ENCODE measurements at places on chromosomes 1 and 21.

GRCh38 chr1:109912873-109913272 lies 2.2 kb downstream of the CSF1 start:
- no peak for DNase-seq

- DNase-seq, result no peak
Measured at GRCh38 chr1:175887521-175887920, 144.1 kb upstream of the TNR start.

- no peak for DNase-seq
Measured at GRCh38 chr1:211330282-211330936, 3.8 kb downstream of the TRAF5 start.

DNA sequence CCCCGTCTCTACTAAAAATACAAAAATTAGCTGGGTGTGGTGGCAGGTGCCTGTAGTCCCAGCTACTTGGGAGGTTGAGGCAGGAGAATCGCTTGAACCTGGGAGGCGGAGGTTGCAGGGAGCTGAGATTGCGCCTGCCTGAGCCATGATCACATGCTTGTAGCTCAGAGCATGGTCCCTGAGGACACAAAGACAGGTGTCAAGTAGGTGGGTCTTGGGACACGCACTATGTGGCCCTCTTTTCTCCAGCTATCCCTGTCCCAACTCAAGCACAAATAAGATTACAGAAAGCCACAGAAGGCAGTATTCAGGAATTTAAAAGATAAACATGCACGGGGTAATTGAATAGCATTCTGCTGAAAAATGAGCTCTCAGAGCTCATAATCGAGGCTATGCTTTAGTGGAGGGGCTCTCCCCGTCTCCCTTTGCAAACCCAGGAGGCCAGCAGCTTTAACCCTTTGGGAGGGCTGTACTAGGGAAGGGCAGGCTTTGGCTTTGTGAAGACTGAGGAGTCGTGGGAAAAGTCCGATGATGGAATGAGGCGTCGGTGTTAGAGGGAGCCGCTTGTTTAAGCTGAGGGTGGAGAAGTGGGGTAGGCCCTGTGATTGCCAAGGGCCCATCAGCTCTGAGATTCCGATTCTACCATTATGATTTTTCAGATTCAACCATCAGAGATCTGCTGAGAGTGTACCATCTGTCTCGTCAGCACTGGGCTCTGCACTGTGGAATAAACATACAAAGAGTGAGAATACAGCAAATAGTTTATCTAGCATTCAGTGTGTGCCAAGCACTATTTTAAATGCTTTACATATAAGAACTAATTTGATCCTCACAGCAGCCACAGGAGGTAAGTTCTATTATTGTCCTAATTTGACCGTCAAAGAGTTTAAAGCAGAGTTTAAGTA lies 59.7 kb upstream of the CD34 start:
- no peak for DNase-seq

DNA sequence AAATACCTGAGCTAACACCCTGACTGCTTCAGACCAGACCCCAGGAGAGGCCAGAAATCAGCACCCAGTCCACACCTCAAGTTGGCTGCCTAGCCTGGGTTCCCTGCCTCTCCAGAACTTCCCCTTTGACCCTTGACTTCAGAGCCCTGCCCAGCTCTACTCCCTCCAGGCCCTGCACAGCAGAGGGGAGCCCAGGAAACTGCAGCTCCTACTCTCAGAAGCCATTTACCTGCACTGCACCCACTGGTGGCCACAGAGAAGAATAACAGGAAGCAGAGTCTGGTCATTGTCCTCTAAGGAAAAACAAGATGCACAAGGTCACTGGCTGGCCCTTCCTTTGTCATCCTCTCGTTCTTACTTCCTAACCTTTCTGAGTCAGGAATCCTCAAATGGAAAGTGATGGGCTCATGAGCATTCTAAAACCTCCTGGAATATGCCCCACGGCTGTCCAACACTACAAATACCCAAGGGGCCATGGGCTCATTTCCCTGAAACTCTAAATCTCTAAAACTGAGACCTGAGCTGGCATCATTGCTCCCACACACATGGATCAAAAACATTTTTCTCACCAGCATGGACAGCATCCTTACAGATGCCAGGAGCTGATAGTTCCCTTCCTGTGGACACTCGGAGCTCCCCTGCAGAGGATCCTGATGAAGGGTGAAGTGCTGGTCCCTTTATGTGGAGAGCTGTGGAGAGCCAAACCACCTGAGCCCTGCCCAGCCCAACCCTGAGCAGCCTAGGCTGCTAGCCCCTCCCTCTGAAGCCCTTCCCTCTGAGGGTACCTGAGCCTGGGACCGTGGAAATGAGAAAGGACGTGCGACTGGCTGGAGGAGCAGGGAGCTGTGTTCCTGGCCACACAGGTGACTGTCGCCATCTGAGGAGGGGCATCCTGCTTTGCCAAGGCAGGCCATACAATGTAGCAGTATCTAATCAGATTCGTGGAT lies at the start of gene ITLN2:
TSS of gene ITLN2 (minus strand) at position 652 of the 947 bp plus-strand sequence. CDS start at position 584, 68 bp downstream.
- DNase-seq, result peak; percentile 15

GRCh38 chr1:180617774-180618395 lies 13.9 kb upstream of the XPR1 start:
- no peak for DNase-seq

GRCh38 chr1:55712148-55712547 lies 497.0 kb upstream of the USP24 start:
- DNase-seq, result no peak

DNA sequence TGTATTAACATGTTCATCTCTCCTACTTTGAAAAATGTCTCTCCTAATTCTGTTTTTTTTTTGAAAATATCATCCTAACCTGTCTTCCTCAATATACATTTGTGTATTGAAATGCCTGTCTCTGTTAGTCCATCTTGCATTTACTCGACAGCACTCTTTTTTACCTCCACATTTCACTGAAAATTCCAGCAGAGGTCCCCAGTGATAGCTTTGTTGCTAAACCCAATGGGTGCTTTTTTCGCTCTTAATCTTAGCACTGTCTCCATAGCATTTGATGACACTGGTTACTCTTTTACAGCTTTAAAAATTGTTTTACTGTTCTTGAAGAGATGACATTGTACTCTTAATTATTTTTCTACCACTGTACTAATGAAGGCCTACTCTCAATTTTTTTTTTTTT lies 10.8 kb downstream of the OSBPL9 start:
- DNase-seq, result peak; percentile 3

GRCh38 chr1:27473755-27474154 lies 16.2 kb downstream of the WASF2 start:
- DNase-seq, result no peak
